T-helper 22 cell (primary cell): ENCODE measurements at places on chromosomes 5 and 9.

DNA sequence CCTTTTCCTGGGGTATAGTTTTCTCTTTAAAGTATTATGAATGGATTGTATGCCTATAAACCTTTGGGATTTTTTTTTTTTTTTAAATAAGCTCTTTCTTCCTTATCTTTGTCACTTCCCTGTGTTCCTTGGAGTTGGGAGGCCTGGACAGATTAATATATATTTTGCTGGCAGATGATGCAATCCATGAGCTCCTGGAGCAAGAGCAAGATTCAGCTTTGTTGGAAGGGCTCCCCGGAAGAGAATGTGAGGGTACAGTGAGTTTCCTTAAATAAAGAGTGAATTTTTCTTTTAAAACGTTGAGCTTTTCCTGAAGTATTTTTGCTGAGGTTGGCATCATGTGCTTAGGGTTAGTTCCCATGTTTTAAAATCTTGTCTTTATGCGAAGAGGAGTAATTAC is 98.7 kb upstream of the SLC28A3 start:
- no peak for DNase-seq

DNA sequence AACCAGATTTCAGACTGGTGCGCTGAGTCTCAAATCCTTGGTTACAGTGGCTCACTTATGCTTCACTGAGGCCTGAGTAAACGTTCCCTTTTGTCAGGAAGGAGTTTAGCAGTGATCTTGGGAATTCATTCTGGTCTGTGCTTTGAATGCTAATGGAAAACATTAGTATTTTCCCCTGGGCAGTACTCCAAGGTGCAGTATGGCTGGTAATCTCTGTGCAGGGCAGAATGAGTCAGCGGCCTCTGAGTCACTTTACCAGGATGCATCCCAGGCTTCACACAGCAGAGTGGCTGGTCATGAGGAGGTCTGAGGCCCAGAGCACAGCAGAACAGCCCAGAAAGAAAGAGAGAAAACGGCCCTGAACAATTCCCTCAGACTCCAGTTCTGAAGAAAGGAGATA is 54.0 kb downstream of the PCA3 start:
- no peak for DNase-seq

GRCh38 chr9:72790989-72791388 is 161.9 kb downstream of the ALDH1A1 start:
- DNase-seq = no peak

DNA sequence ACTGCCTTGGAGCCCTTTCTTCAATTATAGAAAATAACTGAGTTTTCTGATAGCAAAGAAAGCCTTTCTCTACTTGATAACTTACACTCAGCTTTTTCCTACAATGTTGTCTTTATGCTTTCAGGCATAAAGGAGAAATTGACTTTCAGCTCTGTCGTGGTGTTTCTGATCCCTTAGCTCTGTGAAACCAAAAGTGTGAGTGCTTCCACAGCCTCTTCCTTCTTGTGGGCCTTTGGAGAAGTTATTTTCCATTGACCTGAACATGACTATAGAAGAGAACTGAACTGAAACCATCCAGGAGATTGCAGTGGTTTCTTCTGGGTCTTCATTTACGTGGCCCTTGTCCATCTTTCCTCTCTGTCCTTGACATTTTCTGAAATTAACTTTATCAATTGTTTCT is 59.5 kb upstream of the EQTN start:
- no peak for DNase-seq

DNA sequence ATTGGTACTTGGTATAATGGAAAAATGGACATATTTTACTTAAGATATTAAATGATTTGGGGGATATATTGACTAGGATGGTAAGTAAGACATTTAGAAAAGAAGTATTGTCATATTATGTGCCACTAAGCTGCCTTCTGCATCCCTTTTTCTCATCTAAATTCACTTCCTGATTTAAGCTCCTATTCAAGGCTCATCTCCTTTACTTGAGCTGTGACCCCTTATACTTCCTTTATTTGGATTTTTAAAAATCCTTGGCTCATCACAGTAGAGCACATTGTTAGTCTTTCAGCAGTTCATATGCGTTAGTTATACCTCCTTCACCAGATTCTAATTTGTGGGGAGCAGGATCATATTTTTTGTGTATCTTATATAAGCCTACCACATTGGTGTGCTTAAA is 6.6 kb downstream of the COMMD10 start:
- DNase-seq = no peak

- no peak for DNase-seq
Observed at GRCh38 chr9:101705135-101705661, 33.2 kb downstream of the GRIN3A start.
